D721Med (cell line): ENCODE measurements at places on chromosomes 7 and 10.

DNA sequence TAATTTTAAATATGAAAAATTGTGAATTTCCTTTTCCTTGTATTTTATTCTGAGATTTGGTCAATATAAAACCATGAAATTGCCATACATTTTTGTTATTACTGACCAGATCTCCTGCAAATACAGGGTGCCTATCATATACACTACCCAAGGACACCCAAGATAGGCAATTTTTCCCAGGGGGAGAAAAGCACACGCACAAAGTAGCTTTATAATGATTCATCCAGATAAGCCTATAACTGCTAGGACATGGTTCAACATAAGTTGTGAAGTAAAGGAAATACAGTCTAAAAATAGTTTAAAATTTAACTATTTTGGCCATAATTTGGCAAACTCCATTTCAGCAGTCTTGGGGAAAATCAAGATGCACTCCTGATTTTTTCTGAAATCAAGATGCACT lies 4.8 kb downstream of the RUFY2 start:
- DNase-seq: no peak

DNA sequence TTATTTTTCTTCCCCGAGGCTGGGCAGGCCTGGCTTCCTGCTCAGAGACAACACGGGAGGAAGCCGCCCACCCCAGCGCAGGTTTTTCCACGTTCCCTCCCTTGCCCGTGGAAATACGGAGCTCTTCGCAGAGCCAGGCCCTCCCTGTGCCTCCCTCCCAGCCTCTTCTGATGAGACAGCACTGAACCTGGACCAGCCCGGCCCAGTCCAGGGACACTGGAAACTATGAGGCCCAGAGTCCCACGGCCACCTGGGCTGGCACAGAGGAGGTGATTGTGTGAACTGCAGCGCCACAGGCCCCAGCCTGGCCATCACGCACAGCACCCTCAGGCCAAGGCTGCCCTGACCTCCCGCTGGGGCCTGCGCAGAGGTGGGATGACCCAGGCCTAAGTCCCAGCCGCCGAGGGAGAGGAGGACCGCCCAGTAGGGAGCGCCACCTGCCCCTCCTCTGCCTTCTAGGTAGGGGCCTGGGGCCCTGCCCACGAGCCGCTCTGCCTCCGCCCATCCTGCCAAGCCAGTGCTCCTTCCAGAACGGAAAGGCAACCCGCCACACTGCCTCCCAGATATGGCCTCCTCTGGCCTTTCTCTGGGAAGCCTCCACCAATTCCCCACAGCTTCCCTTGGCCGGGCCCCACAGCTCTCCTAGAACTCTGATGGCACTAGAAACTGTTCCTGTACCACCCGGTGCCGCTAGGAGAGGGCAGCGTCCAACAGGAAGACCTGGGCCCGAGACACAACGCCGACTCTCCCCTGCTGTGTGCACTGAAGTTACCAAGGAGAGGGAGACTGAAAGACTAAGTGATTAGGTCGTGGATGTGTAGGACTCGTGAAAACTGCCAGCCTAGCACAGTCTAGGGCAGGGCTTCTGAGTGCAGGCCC lies 57.2 kb downstream of the PROSER2 start:
- DNase-seq: no peak

DNA sequence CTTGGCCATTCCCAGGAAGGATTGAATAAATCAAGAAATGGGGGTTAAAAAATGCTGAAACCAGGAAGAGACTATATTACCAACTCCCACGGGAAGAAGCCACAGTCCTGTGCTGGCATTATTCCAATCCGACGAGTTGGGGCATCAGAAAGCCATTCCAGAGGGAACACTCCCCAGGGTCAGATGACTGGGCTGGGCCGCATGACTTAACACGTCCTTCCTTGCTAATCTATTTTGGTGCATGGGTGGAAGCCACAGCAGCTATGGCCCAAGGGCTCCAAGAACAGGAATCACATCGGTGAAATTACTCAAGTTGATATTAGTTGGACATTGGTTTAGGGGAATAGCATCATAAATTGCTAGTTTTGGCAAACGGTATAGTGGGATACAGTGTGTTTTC lies 592.9 kb upstream of the NRP1 start:
- no peak for DNase-seq

GRCh38 chr7:107609811-107610261 lies 29.8 kb downstream of the BCAP29 start:
- no peak for DNase-seq

DNA sequence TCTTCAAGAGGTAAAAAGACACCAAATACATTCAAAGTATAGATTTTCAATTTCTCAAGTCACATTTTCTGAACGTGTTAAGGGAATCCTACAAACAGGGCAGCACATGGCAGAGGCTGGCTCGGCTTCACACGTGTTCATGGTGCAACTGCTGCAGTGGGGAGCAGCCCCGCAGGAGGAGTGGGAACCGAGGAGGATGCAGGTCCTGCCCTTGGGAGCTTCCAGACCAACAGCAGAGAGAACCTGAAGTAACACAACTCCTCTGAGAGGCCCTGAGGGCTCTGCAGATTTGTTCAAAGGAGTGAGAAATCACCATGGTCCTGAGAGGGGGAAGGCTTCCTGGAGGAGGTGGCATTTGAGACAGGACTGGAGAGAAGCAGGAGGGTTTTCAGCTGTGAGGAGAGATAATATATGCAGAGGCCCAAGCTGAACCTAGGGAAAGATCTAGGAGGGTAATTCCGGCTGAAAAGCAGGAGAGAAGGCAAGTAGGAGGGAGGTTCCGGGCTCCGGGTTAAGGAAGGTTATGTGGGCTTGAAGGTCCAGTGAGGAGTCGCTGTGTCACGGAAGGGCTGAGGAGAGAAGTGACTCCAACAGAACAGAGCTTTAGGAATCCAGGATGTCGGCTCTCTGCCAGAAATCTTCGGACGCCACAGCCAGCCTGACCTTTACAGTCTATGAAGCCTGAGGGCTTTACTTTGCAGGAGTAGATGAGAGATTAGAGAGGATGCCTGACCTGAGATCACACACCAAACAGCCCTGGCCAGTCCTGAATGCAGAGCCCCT lies 77.5 kb downstream of the GPR26 start:
- no peak for DNase-seq

GRCh38 chr7:66500087-66500486 lies 128.6 kb upstream of the KCTD7 start:
- DNase-seq: no peak

DNA sequence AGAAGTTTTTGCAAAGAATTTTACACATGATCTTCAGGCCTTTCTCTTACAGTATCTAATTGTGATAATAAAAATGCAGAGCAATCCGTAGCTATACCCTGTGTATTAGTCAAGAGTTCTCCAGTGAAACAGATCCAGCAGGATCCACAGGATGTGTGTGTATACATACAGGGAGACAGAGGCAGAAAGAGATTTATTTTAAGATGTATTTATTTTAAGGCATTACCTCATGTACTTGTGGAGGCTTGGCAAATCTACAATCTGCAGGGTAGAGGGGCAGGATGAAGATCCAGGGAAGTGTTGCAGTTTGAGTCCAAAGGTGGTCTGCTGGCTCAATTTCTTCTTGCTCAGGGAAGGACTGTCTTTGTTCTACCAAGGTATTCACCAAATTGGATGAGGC lies 41.7 kb downstream of the ARHGAP12 start:
- DNase-seq: no peak

DNA sequence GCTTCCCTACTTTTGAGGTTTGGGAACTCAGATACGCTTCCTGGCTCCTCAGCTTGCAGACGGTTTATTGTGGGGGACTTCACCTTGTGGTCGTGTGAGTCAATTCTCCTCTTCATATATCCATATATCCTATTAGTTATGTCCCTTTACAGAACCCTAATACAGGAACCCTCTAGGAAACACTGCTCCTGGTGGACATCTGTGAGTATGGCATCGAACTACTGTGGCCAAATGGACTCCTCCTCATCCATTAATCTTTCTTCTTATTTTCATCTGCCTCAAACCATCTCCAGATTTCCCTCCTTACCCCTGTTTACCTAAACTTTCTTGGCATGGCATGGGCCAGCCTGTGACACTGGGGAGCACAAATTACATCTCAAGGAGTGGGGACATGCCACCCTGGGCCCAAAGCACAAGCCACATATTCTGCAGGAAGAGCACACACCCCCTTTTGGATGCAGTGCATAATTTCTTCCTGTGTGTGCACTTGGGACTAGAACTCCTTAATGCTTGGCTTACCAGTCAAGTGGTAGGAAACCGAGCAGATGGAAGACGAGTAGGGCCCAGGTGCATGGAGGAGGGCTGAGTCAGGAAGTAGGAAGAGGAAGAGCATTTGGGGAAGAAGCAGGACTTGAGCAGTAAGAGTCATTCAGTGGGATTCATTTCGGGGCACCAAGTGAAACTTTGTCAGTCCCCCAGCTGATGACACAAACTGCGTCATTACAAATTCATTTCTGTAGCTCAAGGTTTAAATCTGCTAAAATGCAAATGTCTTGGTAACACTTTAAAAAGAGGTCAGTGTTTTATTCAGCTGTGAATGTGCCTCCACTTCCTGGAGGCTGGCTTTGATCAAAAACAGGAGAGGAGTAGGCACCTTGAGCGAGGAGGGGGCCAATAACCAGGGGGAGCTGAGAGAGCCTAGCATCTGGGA lies 80.8 kb upstream of the PLXNA4 start:
- no peak for DNase-seq

GRCh38 chr10:50896721-50897120 lies 11.3 kb upstream of the A1CF start:
- DNase-seq: no peak

DNA sequence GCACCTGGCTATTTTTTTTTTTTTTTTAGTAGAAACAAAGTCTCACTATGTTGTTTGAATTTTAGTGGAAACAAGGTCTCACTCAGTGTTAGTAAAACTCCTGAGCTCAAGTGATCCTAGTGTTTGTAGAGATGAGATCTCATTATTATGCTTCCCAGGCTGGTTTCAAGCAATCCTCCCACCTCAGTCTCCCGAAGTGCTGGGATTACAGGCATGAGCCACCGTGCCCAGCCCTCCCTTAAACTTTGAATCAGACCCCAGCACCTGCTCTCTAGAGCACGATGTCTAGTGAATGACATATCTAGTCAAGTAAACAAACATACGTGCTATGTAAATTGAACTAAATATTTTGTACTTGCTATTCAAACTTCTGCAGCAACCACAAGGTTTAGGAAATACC lies 105.6 kb upstream of the MYO3A start:
- DNase-seq: no peak

DNA sequence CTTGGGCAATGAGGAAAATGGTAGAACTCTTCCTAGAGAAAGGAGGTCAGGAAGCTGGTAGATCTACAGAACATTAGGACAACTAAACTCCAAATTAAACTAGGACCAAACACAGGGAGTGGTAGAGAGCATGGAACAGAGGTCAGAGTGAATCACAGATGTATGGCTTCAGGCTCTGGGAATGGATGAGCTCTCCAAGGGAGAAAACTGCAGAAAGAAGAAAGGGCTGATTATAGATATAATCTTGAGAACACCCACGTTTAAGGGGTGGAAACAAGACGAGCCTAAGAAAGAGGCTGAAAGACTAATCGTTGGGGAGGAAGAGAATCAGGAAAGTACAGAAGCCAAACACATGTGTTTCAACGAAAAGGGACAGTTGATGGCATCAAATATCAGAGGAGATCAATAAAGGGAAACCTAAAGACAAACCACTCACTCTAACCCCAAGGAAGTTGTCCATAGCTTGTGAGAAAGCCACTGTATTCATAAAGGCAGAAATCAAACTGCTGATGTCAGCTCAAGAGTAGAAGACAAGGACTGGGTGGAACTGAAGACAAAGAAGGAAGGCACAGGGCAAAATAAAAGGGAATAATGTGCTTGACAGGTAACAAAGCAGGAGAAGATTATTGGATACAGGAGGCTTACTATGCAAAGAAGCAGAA lies 41.4 kb downstream of the NUDCD3 start:
- no peak for DNase-seq

GRCh38 chr7:40643664-40644063 lies 508.9 kb downstream of the SUGCT start:
- DNase-seq: no peak

- no peak for DNase-seq
Observed at GRCh38 chr7:102107474-102108104, 179.1 kb upstream of the SH2B2 start.

- no peak for DNase-seq
Observed at GRCh38 chr7:25586513-25586912, 358.2 kb upstream of the NPVF start.

DNA sequence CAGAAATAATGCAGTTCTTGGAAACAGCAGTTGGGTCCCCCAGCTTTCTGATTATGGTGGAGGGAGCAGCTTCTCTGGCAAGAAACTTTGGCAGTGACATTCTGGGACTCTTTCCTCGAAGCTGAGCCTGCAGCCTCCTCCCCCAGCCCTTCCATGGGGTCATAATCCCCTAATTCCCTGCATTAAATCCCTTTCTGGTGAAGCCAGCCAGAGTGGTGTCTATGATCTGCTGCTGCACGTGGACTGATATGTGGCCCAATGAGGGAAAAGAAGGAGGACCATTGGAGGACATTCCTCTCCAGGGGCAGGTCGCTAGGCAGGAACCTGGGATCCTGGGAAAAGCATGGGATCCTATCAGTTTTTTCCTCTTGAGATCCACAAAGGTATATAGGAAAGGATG lies 470.5 kb downstream of the RPS24 start:
- DNase-seq: no peak

DNA sequence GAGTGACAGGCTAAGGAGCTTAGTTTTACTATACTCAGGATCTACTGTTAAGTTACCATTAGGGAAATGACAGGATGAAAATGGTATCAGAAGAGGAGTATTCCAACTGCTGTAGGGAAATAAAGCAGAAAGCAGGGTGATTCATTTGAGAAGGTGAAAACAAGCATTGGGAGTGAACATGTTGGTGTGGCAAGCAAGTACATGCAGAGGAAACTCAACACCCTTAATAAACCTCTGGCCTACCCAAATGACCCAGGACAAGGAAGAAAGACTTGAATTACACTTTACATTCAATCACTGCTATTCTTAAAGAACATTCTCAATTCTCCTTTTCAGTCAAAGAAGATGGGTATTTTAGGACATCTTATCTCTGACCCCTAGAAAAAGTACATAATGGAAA lies 28.7 kb downstream of the ERLIN1 start:
- DNase-seq: no peak

DNA sequence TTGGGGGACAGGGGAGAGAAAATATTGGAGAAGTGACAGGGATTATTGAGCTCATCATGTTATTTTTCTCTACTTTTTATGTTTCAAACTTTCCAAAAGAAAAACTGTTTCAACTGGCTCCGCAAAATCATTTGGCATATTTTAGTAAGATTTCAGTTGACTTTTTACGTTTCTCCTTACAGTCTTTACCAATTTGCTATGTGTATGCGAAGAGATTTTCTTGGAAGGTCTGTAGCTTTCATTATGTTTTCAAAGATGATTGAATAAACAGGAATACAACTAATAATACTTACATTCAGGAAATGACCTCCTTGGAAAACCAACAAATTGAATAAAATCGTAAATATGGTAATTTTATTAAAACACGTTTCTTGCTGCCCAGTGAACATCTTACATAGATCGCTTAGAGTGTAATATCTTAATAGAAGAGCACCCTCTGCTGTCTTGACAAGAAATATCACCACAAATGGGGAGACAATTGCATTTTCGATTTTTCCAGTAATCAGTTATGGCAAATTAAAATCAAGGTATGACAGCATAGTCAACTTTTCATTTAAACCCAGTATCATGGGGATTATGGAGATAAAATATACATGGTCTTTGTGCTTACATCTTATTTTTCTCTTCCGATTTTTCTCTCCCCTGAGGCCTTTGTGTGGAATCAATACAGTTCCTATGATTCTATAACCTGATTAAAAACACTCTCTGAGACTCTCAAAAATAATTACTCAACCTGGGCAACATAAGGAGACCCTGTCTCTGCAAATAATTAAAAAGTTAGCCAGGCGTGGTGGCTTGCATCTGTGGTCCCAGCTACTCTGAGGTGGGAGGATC lies 43.1 kb downstream of the MBL2 start:
- no peak for DNase-seq
